ENCODE measurements at places on chromosomes 5 and 9. TPM values are rescaled to one million over a fixed set of nuclear protein-coding genes. Genes with fewer than 3 reads are reported as not detected.
A peak's percentile ranks its signal among the peaks of the same experiment; 100 is the strongest.

DNA sequence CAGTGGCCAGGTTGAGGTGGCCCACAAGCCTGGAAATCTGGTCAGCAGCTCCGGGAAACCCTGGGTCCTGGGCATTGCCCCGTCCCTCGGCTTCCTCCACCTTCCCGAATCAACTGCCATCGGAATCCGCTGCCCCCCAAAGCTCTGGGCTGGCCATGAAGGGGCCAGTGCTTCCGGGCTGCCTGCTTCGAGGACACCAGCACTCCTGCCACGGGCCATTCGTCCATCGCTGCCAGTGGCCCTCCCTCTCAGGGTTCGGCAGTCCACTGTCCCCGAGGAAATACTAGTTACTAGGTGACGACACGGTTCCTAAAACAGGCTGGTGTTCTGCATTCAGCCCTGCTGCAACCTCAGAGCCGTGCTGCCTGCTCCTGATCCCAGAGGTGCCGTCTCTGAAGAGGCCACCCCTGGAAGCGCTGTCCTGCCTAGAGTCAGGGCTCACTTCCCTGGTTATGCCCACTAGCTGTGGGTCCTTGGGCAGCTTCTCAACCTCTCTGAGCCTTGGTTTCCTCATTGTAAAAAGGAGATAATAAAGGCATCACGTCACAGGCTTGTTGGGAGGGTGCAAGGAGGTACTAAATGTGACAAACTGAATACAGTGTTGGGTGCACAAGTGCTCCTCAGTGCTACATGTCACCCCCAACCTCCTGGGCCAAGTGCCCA lies 3.5 kb upstream of the WDR5 start:
- DNase-seq: no peak

GRCh38 chr9:113246928-113247327 lies 25.6 kb downstream of the SLC31A1 start:
- no peak for DNase-seq

DNA sequence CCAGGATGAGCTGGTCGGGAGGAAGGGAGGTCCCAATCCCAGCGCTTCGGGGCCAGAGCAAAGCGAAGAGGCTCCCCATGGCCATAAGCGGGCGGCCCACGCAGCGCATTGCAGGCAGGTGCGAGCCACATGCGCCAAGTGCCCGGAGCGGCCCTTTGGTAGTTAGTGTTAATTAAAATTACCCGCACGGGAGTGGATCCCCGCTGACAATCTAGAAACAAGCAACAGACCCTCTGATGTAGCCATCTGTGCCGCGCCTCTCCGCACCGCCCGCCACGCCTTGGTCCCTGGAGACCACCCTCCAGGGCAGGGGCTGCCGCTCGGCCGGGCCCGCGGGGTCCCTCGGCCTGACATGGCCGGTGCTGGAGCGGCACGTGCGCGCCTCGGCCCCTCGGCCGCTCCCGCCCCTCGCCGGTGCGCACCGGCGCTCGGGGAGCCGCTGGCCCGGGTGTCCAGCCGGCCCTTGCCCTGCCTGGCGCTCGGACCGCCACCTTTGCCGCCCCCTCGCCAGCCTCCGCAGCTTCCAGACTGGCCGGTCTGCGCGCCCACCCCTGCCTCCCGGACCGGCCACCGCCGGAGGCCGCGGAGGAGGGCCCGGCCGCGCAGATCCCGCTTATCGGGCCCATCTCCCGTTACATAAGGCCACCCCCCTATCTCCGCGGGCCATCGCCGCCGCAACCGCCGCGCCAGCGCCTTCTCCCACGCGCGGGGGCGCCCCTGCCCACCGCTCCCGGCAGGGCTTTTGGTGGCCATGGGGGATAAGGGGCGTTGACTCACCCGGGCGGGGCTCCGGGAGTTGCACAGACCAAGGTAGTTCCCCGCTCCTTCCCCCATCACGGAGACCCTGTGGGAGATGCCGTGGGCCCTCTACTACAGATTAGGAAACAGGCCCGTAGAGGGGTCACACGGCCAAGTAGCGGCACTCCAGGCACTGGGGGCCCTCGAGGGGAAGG lies 1.9 kb upstream of the IL13 start:
- no peak for DNase-seq

DNA sequence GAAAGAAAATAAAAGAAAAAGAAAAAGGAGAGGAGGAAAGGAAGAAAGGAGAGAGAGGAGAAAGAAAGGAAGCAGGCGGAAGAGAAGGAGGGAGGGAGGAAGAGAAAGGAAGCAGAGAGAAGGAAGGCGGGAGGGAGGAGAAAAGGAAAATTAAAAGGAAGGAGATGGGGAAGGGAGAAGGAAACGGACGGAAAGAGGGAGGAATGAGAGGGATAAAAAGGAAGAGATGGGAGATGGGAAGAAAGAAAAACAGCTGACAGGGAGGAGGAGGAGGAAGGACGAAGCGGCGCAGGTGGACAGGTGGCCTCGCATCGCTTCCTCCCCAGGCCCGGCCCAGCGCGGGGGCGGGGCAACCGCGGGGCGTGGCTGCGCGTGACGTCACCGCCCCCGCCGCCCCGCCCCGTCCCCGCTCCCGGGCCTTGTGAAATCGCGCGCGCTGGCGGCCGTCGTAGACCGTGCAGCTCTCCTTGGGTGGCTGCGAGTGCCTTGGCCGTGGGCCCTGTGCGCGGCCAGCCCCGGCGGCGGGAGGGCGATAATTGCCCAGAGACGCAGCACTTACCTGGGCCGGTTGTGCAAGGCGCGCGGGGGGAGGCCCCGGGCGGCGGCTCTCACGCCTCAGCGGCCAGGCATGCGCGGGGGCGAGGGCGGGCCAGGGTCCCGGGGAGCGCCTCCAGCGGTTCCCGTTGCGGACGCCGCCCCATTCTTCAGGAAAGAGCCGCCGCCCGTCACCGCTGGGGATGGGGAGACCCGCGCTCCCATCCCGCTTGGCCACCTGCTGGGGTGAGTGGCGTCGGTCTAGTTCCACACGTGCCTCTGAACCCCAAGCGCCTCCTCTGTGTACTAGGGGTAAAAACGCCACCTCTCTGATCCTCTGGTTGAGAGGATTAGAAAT lies 49.6 kb upstream of the FOXE1 start:
- peak; percentile 57 for DNase-seq

CAMK2A gene
- 5.8 TPM for total RNA-seq

All from umbilical cord (tissue), 2 donors.